Fibroblast of skin of abdomen (primary cell): ENCODE measurements at places on chromosomes 5 and 9.

- DNase-seq: no peak
These were observed 677.9 kb upstream of the DMAC1 start for GRCh38 chr9:8477450-8477849.

GRCh38 chr5:147169901-147170300 lies 64.9 kb upstream of the STK32A start:
- no peak for DNase-seq

DNA sequence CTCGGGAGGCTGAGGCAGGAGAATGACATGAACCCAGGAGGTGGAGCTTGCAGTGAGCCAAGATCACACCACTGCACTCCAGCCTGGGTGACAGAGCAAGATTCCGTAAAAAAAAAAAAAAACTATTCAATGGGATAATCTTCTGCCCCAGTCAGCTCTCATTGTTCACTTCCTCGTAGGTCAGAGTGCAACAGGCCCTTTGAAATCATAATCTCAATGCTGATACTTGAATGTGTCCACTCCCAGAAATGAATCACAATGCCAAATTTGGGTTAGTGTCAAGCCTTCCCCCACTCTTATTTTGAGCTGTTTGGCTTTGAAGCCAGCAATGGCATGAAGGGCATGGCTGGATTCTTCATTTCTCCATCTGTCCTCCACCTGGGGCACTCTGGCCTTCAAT lies 610.3 kb upstream of the KLF4 start:
- DNase-seq: no peak

- no peak for DNase-seq
These were observed 355.3 kb downstream of the KIAA0825 start for GRCh38 chr5:94263068-94263467.

- DNase-seq: peak; percentile 13
These were observed 74.0 kb downstream of the PCSK5 start for GRCh38 chr9:75964427-75964826.

DNA sequence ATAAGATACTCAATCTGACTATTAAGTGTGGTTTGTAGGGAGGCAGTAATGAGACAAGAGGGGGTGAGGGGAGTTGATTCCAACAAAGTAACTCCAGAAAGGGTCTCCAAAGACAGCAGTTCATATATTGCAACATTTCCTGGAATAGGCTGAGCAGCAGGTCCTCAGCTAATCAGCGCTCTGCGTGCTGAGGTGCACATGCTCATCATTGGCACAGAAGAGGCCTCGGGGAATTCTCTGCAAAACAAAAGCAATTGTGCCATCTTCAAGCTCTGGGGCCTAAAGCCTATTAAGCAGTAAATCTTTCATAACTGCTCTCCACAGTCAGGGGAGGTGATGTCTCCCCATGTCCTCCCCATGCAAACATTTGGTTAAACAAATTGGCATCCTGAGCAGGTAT lies 357.3 kb downstream of the SPOCK1 start:
- DNase-seq: no peak

- DNase-seq: no peak
These were observed 489.3 kb downstream of the ANXA1 start for GRCh38 chr9:73640971-73641370.

- no peak for DNase-seq
These were observed 139.2 kb upstream of the TRIM32 start for GRCh38 chr9:116547729-116548426.

DNA sequence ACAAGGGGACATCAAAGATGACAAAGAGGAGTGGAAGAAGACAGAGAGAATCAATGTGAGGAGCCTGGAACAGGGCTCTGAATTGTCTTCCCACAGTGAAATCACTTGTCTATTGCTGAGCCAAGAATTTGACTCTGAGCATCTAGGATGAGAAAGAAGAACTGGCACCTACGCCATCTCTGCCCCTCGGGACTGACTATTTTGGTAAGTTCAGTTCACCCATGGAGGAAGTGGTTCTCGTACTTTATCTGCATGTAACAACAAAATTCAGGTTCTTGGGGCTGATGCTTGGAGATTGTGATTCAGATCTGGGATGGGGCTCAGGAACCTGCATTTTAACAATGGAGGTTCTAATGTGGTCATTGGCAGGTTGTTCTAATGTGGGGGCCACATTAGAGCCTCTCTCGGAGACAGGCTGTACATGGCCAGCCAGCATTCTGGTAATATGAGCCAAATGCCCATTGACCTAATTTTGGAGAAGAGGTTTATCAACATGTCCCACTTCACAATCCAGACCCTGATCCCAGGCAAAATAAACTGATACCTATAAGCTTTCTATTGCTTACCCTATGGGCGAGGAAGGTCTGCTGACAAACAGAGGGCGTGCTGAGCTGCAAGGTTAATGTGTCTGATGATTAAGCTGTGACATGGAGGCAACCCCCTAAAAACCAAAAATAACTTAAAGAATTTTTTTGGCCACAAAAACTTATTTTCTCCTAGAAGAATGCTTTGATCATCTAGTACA lies 2.7 kb upstream of the IL12B start:
- DNase-seq: peak; percentile 31

DNA sequence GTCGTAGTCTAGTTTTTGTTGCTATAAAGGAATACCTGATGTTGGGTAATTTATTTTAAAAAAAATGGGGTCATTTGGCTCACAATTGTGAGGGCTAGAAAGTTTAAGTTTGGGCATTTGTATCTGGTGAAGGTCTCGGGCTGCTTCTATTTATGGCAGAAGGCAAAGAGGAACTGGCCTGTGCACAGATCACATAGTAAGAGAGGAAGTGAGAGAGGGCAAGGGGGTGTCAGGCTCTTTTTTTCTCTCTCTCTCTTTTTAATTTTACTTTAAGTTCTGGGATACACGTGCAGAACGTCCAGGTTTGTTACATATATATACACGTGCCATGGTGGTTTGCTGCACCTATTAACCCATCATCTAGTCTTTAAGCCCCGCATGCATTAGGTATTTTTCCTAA lies 453.3 kb downstream of the DIRAS2 start:
- DNase-seq: no peak

DNA sequence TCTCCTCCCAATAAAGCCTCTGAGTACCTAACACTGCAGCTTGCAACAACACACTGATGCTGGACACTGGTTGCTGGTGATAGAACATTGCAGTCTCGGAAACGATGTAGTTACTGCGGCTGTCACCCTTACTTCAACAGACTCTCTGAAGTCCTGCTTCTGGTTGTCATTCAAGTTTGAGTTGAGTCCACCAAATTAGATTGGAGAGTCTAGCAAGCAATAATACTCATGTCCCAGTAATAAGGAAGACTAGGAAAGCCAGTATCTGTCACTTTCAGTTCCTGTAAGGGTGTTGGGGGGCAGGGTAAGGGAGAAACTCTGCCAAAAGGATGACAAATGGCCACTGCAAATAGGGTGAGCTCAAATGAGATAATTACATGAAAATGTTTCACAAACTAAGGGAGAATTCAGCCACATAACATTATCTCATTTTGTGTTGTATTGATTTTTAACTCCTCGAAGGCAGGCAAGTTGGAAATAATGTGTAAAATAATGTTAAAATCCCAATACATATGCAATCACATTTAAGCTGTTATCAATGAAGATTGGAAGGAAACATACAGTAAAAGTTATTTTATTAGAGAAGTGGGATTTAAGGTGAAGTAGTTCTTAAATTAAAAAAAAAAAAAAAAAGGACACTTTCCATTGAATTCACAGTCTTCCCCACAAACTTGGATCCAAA lies 849 bp upstream of the IFT74 start:
- DNase-seq: no peak

- no peak for DNase-seq
These were observed 617.7 kb downstream of the GABRG2 start for GRCh38 chr5:162685302-162685701.

DNA sequence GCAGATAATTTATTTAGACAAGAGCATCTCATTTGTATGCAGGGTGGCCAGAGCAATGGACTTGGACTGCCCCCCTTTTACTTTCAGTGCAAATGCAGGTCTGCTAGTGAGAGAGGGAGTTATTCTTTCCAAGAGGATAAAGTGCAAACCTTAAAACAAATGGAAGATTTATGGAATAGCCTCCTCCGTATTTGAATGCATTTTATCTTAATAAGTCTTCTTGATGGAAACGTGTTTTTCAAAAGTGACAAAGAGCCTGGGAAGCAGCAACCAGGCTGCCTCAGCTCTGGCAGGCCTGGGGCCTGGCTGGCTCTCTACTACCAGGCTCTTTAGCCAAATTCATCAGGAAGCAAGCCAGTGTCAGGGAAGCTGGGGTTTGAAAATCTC lies 6.8 kb downstream of the NR2F1 start:
- DNase-seq: no peak

GRCh38 chr5:44278469-44278868 lies 110.8 kb downstream of the FGF10 start:
- DNase-seq: no peak

DNA sequence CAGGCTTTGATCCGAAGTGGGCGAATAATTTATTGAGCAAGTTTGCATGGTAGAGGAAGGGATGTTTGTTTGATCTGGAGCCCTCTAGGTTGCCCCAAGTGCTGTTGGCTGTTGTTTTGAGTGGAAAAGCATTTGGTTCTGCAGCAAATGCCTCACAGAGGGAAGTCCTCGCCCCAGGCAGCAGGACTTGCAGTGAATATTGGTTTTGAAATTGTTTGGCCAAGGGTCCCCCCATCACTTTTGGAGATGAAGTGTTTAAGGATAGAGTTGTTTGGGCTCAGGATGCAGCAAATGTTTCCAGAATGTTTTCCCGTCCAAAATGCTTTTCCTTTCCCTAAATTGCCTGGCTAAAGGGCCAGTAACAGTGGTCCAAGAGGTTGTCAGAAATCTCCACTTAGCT lies 3.1 kb downstream of the JADE2 start:
- no peak for DNase-seq

DNA sequence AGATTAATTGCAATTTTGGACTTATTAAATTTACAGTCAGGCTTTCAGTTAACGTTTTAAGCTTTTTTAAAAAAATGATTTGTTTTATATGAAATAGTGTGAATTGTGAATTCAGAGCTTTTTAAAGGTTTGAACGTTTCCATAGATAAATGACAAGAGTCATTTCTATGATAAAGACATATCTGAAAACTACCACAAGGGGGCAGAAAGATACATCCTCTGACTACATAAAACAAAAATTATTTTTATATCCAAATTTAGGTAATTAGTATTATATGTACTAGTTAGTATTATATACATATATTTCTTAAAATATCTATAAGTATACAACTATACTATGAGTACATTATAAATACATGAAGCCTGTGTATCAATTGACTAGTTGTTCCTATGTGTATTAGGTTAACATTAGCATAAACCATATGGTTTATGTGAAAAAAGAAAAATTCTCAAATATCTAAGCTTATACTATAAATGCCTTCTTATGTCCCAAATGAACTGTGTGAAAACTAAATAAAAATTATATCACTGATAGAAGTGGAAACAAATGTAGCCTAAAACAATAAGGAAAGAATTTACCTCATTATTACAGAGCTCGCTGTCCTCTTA lies 155.2 kb downstream of the MEF2C start:
- DNase-seq: peak; percentile 16

GRCh38 chr5:137858223-137858916 lies 9.3 kb upstream of the MYOT start:
- DNase-seq: no peak

DNA sequence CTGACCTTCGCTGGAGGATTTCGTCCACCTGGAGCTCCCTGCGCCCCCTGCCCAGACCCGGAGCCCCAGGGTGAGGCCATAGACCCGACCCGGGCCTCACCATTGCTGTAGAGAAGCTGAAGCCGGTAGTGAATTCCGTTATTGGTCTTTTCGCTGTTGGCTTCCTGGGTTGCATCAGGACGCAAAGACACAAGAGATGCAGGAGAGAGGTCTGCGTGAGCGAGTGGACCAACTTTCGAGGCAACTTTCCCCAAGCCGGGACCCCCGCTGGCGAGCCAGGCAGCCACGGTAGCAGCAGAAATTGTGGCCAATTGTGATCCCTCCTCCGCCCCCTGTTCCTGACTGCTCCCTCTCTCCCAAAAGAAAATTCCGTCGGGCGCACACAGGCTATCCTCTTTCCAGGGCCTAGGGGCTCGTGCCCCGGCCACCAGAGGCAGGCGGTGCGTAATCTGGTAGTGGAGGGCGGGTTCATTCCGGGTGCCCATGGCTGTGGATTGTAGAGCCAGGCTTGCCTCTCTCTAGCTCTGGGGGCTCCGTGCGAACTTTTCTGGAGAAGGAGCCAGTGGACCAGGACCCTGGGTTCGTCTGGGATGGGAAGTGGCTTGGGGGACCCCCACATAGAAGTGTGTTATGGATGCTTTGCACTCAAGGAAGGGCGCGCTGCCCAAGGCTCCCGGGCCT lies 3.3 kb downstream of the EBF1 start:
- DNase-seq: no peak

DNA sequence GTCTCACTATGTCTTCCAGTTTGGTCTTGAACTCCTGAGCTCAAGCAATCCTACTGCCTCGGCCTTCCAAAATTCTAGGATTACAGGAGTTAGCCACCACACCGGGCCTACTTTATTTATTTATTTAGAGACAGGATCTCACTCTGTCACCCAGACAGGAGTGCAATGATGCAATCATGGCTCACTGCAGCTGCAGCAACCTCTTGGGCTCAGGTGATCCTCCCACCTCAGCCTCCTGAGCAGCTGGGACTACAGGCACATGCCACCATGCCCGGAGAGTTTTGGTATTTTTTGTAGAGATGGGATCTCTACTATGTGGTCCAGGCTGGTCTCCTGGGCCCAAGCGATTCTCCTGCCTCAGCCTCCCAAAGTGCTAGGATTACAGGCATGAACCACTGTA lies 32.8 kb downstream of the PHAX start:
- no peak for DNase-seq

DNA sequence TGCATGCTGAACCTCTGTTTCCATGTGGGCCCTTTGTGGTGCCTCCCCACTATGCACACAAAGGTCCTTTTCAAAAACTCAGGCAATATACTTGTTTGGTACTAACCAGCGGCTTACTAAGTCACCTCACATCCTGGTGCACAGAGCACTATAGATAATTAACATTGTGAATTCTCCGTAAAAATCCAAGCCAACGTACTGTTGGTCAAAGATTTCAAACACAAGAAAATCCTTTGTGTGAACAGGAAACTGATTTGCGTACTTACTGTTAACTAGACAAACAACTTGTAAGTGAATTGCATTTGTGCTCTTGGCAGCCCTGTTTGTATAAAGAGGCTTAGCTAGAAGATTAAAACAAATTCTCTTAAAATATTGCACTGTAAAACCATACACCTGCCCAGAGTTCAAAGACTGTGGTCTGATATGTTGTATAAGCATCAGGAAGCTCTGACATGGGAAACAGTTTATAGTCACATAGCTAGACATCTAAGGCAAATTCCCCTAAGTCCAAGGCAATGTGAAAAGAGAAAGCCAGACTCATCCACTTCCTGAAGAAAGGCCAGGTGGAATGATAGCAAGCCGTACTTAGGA lies 125.0 kb upstream of the SLC12A2 start:
- no peak for DNase-seq
